GM19239 (cell line): ENCODE measurements at places on chromosomes 16 and 17.

GRCh38 chr17:5837055-5837491 lies 233.1 kb upstream of the WSCD1 start:
- DNase-seq, result no peak

GRCh38 chr16:75854152-75854551 lies 127.9 kb upstream of the CPHXL start:
- DNase-seq, result no peak

DNA sequence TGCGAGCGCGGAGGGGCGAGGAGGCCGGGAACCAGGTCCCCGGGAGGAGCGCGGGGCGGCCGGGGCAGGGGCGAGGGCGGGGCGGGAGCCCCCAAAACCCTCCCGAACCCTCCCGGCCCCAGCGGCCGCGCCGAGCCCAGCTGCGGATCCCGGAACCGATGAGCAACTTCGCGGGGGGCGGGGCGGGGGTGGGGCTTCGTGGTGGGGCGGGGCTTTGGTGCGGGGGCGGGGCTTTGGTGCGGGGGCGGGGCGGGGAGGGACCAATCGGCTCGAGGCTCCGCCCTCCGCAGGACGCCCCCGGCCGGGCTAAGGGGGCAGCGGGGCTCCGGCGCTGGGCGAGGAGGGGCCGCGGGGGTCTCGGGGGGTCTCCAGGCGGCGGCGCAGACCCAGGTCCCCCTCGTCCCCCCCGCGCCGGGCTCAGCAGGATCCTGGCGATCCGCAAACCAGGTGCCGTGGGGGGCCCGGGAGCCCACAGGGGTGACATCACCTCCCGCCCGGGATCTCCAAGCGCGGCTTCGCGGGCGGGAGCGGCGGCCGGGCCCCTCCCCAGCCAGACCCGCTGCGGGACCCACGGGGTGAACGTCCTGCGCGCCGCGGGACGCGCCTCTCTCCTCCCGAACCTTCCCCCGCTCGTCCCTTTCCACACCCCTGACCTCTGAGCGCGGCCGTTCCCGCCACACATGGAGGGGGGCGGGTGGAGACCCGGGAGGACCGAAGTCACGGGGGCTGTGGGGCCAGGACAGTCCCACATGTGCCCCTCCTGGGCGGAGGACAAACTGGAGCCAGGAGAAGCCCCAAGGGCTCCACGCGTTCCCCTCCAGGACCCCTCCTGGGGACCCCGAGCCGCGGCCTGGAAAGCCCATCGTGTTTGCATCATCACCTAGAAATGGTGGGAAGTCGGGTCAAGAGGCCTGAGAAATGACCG lies at the start of gene ABR:
TSS of gene ABR (minus strand) at position 164 of the 925 bp plus-strand sequence. CDS start 254 bp downstream, outside the sequence.
- peak; percentile 62 for DNase-seq

DNA sequence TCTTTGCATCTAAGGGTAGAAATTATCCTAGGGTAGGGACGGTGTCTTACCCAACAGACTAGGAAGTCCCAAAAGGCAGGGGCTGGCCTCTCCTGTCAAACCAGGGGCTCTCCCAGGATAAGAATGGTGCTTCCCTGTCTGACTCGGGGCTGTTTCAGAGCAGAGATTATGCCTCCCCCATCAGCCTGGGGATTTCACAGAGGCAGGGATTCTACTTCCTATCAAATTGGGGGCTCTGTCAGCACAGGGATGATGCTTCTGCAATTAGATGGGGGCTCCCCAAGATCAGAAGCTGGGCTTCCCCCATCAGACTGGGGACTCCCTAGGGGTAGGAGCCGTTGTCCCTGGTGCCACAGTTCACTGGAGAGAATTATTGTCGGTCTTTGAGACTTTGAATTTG lies 2.3 kb downstream of the NXPH3 start:
- DNase-seq, result no peak

- DNase-seq, result no peak
Observed at GRCh38 chr17:75356260-75356937, 49.1 kb downstream of the GRB2 start.
